ENCODE measurements at places on chromosomes 4 and X.

DNA sequence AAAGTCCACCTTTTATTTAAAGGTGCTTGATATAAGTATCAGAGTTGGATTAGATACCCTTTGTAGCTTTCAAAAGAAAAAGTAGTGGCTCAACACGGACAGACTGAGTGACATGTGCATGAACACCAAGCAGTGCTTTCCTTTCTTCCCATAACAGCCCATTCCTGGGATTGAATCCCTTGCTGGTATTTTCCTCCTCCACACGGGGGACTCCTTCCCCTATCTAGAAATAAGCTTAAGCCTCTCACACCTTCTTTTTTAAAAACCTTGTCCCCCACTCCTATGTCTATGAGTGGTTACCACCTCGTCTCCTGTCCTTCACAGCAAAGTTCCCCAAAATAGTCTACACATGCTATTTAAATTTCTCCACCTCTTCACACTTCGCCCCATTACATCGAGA, 5.1 kb downstream of the AP1S2 start:
- DNase-seq = peak; percentile 22

DNA sequence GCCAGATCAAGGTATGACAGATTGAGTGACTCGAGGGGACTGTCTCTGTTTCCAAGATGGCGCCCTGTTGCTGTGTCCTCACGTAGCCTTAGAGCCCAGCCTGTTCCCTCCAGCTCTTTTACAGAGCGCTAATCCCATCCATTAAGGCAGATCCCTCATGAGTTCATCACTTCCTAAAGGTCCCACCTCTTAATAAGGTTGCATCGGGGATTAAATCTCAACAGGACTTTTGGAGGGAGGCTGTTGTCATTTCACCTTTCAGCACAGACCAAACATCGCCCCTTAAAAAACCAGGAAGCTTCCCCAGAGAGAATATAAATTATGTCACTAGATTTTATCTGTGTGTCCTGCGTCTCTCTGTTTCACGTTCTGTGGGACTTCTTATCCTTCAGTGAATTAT, 32.6 kb upstream of the DHRSX start:
- DNase-seq = no peak

- DNase-seq = peak; percentile 22
These were observed 50.1 kb downstream of the FBXW7 start for GRCh38 chr4:152485726-152486276.

- DNase-seq = no peak
These were observed 160.1 kb downstream of the EFHC2 start for GRCh38 chrX:44183329-44183728.

GRCh38 chr4:1752284-1753041, 31.1 kb downstream of the TACC3 start:
- no peak for DNase-seq

GRCh38 chrX:121886557-121886956, 839.1 kb downstream of the GLUD2 start:
- DNase-seq = no peak
